Stimulated activated CD8-positive, alpha-beta memory T cell treated with anti-CD3 and anti-CD28 coated beads, Interleukin-7, amount 100 ng/mL, for 24 hours (primary cell): ENCODE measurements at places on chromosomes 3 and 15.

DNA sequence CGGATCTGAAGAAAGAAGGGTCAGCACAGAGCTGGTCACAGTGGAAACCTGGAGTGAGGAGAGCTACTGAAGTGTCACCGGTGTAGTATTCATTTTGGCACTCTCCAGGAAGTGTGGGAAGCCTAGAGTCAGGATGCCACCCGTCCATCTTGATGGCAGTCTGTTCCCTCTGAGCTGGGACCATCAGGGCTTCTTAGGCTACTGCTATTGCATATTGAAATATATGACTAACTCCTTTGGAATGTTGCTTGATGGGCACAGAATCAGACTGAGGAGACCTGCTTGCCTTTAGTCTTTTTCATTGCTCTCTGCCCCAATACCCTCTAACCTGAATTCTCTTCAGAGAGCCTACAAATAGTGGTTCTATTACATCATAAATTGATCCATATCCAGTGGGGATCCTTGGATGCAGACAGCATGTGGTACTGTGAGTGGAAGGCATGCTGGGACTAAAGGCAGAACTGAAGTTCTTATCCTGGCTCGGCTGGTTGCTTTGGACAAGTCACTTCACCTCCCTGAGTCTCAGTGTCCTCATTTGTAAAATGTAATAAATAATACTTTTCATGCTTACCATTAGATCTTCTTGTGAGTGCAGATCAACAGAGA is 143.5 kb downstream of the PDE8A start:
- DNase-seq: no peak

DNA sequence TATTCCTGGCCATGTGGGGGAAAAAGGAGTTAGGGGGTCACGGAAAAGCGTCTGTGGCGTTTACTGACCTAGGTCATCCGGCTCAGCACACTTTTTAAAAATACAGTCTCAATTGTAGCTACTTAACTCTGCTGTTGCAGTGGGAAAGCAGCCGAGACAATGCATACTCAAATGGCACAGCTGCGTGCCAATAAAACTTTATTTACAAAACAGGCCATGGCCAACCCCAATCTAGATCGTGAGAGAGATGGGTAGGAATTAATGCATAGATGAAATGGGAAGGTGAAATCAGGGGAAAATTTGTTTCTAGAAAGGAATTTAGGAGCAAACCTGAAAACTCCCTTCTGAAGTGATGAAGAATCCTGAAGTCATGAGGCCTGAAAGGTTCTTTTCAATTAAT is 22.0 kb upstream of the FRMD4B start:
- DNase-seq: no peak

- DNase-seq: no peak
Measured at GRCh38 chr15:52068004-52068615, 44.5 kb downstream of the BCL2L10 start.

GRCh38 chr3:3516996-3517395 is 282.2 kb upstream of the LRRN1 start:
- DNase-seq: no peak

- DNase-seq: no peak
Measured at GRCh38 chr3:197356741-197357140, 58.3 kb upstream of the DLG1 start.

DNA sequence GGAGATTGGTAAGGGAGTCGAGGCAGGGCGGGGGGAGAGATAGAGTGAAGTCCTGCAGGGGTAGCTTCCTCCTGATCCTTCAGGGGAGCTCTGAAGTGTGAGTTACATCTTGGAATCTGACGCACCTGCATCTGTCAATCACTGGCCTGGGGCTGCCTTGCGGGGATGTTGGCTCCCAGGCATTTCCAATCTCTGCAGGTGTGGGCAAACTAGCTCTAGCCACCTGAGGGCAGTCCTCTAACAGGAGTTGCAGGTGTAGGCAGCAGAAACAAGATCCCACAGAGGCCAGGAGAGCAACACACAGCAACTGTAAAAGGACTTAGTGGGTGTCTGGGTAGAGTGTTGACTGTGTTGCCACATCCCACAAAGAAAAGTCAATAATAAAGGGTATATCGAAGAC is 63.6 kb downstream of the ZNF621 start:
- no peak for DNase-seq

DNA sequence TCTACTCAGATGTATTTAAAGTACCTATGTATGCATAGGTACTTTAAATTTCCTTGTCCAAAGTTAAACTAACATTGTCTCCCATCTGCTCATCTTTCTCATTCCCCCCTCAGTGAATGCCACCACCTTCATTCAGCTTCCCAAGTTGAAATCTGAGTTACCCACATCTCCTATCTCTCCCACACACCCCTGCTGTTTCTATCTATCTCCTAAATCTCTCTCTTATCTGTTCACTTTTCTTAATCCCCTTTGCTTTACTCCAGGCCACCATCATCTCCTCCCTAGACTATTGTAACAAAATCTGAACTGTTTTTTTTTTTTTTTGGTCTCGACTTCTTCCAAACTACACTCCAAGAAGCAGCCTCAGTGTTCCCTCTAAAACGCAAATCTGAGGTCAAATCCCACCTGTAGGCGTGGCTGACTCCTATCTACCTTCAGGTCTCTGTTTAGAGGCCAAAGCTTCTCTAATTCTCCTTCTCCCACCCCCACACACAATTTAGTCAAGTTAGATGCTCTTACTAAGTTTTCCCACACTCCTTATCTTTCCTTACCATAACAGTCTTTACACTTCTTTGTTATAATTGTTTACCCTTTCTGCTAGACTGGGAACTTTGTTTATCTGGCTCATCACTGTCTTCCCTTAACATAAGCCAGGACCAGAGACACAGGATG is 3.5 kb upstream of the NEO1 start:
- DNase-seq: no peak

- no peak for DNase-seq
Measured at GRCh38 chr3:12796171-12797123, at the start of gene CAND2. TSS of gene CAND2 (plus strand) at chr3:12796680. CDS start at chr3:12796721, 41 bp downstream.

DNA sequence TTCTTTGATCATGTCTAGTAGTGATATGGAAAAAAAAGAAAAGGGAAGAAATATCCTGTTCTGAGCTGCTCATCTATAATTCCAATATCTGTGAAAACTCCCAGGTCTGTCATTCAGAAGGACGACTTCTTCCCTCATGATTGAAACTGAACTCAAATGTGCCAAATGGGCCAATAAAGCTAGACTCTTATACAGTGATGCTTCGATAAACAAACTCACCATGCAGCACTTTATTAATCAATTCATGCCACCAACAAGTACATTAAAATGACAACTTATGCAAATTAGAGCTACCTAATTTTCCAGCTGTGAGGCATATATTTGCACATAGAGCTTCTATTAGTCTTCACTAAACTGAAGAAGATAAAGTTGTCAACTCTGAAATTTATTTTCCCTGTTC is 15.6 kb upstream of the MYH15 start:
- no peak for DNase-seq

DNA sequence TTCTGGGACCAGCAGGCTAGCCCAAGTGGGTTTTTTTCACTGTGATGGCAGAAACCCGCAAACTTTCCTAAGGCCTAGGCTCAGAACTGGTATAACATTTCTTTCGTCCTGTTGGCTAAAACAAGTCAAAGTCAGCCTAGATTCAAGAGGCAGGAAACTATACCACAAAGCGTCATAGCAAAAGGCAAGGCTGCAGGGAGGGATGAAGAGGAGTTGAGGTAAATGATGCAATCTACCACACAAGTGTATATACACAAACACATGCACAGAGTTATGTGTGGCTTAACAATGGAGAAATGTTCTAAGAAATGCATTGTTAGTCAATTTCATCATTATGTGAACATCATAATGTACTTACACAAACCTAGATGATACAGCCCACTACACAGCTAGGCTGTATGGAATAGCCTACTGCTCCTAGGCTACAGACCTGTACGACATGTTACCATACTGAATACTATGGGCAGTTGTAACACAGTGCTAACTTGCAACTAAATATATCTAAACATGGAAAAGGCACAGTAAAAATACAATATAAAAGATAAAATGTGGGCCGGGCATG is 225.6 kb downstream of the TBL1XR1 start:
- DNase-seq: no peak

- DNase-seq: no peak
Measured at GRCh38 chr3:147937341-147937740, 528.2 kb downstream of the ZIC1 start.

GRCh38 chr3:129432036-129432435 is 3.6 kb upstream of the EFCAB12 start:
- no peak for DNase-seq

GRCh38 chr3:197125636-197126035 is 96.0 kb upstream of the MELTF start:
- DNase-seq: no peak

- no peak for DNase-seq
Measured at GRCh38 chr3:8574040-8574669, 70.4 kb downstream of the SSUH2 start.

DNA sequence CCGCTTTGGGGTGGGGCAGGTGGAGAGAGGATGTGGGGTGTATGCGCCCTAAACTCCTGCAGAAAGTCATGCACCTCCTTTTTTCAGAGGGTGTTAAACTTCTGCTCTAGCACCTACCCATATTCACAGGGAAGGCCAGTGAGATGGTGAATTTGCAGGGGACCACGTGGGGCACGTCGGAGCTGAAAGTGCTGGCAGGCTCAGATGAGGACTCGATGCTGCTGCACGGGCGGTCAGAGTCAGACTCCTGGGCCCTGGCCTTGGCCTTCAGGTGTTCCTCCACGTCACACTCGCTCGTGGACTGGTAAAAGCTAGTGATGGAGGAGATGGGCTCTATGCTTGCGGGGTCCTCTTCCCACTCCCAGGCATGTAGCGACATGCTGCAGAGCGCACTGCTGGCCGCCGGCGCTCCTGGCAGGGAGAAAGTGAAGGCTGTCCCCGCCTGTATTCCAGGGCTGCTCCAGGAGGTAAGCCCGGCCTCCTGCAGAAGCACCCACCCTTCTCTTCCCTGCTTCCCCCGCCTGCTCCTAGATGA is 883 bp downstream of the CFAP92 start:
- no peak for DNase-seq

- no peak for DNase-seq
Measured at GRCh38 chr3:124764746-124765145, 34.5 kb downstream of the UMPS start.

- no peak for DNase-seq
Measured at GRCh38 chr3:178117641-178118040, 418.6 kb upstream of the KCNMB2 start.

- no peak for DNase-seq
Measured at GRCh38 chr15:33296856-33297255, 13.9 kb upstream of the RYR3 start.

- no peak for DNase-seq
Measured at GRCh38 chr3:135805752-135806151, 159.8 kb upstream of the PPP2R3A start.

DNA sequence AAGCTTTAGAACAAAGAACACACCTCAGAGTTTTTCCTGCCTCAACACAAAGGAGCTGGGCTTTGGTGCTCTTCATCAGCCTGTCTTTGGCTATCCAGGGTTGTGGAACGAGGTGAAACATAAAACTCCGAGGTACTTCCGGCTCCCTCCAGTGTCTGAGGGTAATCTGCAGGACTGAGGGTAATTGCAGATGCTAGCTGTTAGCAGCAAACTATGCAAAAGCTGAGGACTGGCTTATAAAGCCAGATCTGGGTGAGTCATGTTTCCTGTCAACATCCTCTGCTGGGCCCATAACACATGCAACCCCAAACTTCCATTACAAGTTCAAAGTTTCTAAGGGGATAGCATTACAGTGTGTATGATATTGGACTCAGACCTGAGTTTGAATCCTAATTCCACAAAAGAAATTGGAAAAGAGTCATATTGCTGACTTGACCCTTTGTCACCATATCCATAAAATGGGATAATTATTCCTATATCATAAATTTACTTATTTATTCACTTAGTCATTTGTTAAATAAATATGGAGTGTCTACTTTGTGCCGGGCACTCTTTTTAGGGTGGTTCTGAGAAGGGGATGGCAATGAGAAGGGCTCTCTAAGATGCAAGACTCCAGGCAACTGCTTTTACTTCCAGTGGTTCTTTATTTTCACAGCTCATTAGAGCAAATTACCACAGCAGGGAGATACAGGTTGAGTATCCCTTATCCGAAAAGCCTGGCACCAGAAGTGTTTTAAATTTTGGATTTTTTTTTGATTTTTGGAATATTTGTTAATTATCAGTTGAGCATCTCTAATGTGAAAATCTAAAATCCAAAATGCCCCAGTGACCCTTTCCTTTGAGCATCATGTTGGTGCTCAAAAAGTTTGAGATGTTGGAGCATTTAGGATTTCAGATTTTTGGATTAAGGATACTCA is 9.5 kb upstream of the TRIM69 start:
- no peak for DNase-seq

GRCh38 chr3:16286751-16287543 is 21.9 kb downstream of the OXNAD1 start:
- no peak for DNase-seq

GRCh38 chr3:150059729-150060128 is 89.0 kb upstream of the PFN2 start:
- DNase-seq: no peak

DNA sequence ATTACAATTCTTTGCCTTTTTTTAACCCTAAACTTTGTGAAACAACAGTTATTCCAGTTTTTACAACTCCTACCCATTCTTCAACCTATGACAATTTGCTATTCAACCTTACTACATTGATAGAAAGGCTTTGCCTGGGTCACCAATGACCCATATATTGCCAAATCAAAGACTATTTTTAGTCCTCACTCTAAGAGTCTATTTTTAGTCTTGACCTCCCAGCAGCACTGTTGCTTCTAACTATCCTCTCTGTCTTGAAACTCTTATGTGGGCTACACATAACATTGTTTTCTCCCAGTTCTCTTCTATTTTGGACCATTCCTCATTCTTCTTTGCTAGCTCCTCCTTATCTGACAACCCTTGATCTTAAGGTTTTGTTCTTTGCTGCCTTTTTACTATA is 71.4 kb downstream of the C3orf80 start:
- DNase-seq: no peak

- no peak for DNase-seq
Measured at GRCh38 chr3:60998858-60999257, 252.4 kb downstream of the FHIT start.

DNA sequence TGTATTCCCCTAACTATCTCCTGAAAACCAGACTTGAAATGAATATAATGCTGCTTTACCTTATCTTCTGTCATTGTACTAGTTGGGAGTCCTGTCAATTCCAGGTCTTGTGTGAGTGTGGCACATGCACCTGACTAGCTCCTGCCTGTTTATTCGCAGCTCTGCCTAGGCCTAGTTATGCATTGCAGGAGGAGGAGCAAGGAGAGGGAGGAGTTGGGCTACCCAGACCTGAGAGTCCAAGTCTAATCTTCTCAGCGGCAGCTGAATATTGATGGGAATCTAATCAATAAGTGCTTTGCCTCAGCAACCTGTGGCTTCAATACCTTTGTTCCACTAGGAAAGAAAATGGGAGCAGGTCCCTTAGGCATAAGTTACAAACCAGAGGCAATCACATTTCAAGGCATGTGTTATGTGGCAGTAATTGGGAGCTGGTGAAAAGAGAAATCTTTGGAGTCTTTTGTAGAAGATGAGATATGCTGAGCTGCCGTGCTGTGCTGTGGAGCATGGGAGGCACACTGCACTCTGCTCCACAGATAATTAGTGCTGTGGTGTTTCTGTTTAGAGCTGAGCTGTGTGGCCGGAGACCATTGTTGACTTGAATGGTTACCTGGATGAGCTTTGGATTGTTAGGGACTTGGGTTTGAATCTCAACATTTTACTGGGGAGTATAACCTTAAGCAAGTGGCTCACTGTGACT is at the start of gene SLC2A2:
Gene SLC2A2 (minus strand): TSS at position 124 of the 697 bp plus-strand sequence. CDS start 50 bp downstream, at position 74.
- DNase-seq: no peak

- DNase-seq: peak; percentile 91
Measured at GRCh38 chr15:82809308-82810060, at the start of gene WHAMM. TSS of gene WHAMM (plus strand) at chr15:82809628. CDS start at chr15:82809727, 99 bp downstream.
